ENCODE measurements at places on chromosomes 3 and 15.

DNA sequence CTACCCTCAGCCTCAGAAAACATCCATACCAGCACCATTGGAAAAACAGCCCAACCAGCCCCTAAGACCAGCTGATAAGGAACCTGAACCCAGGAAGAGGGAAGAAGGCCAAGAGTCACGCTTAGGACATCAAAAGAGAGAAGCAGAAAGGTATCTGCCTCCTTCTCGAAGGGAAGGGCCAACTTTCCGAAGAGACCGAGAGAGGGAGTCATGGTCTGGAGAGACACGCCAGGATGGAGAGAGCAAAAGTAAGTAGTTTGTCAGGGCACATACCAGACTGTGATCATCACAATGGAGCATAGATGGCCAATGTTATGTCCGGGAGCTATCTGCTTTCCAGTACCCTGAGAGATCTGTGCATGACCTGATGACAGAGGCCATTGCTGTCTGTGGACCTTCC lies 31.0 kb upstream of the RBM5 start:
- DNase-seq, result no peak

GRCh38 chr3:191328962-191329653 lies at the start of gene CCDC50:
TSS of gene CCDC50 (plus strand) at chr3:191329394. CDS start at chr3:191329675, 281 bp downstream.
- DNase-seq, result no peak

- no peak for DNase-seq
Observed at GRCh38 chr3:11335056-11335608, 62.9 kb downstream of the ATG7 start.

GRCh38 chr15:62506217-62506805 lies 341.2 kb upstream of the C2CD4B start:
- DNase-seq, result no peak

GRCh38 chr15:67997996-67998395 lies 56.1 kb upstream of the PIAS1 start:
- no peak for DNase-seq

All from stimulated activated CD8-positive, alpha-beta memory T cell treated with anti-CD3 and anti-CD28 coated beads, Interleukin-2, amount 100 ng/mL, for 1 hour (primary cell).